ENCODE measurements at places on chromosomes 6 and 20. TPM values are rescaled to one million over a fixed set of nuclear protein-coding genes. Genes with fewer than 3 reads are reported as not detected.

The SLC22A2 gene
- total RNA-seq: not detected

The BACH2 gene
- 0.64 TPM for total RNA-seq

The CAPN11 gene
- not detected for total RNA-seq

The CTAGE9 gene
- total RNA-seq: not detected

The SNAP25 gene
- total RNA-seq: 18.9 TPM

The PTK7 gene
- 3.7 TPM for total RNA-seq

The PM20D2 gene
- total RNA-seq: 13.6 TPM

The SYTL3 gene
- total RNA-seq: 1.3 TPM

The SMAP1 gene
- total RNA-seq: 14.8 TPM

The GPANK1 gene
- 8.2 TPM for total RNA-seq

The CD83 gene
- total RNA-seq: 1.9 TPM

The VNN1 gene
- 0.07 TPM for total RNA-seq

The GCNT2 gene
- total RNA-seq: 7.5 TPM

The RNF39 gene
- total RNA-seq: not detected

The LRRC1 gene
- 5.8 TPM for total RNA-seq

The SLCO4A1 gene
- total RNA-seq: 11.9 TPM

The OR2H2 gene
- total RNA-seq: not detected

The PACRG gene
- total RNA-seq: not detected

The BFSP1 gene
- 4.0 TPM for total RNA-seq

The OLIG3 gene
- total RNA-seq: not detected
